ENCODE measurements at places on chromosomes 1 and 21.

- no peak for DNase-seq
These were observed 15.9 kb downstream of the GNAI3 start for GRCh38 chr1:109564194-109564878.

GRCh38 chr1:17113963-17114362, 5.3 kb downstream of the PADI2 start:
- no peak for DNase-seq

DNA sequence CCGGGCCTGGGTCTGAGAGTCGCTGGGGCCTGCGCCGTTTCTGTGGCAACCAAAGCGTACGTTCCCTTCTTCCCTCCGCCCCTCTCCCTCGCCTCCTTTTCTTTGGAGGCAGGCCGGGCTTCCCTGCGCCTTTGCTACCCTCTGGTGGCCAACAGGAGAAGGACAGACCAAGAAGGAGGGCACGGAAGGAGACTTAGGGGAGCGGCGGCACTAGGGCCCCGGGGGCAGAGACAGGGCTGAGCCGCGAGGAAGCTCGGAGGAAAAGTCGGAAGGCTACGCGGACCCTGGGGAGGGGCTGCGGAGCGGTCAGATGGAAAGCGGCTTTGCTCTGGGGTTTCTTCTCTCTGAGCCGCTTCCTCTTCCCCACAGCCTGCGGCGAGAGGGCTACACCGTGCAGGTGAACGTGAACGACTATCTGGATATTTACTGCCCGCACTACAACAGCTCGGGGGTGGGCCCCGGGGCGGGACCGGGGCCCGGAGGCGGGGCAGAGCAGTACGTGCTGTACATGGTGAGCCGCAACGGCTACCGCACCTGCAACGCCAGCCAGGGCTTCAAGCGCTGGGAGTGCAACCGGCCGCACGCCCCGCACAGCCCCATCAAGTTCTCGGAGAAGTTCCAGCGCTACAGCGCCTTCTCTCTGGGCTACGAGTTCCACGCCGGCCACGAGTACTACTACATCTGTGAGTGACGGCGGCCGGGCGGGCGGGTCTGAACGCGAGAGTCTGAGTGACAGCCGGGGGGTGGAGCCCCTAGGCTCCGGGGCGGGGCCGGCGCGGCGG, 6.3 kb downstream of the EFNA3 start:
- peak; percentile 92 for DNase-seq

DNA sequence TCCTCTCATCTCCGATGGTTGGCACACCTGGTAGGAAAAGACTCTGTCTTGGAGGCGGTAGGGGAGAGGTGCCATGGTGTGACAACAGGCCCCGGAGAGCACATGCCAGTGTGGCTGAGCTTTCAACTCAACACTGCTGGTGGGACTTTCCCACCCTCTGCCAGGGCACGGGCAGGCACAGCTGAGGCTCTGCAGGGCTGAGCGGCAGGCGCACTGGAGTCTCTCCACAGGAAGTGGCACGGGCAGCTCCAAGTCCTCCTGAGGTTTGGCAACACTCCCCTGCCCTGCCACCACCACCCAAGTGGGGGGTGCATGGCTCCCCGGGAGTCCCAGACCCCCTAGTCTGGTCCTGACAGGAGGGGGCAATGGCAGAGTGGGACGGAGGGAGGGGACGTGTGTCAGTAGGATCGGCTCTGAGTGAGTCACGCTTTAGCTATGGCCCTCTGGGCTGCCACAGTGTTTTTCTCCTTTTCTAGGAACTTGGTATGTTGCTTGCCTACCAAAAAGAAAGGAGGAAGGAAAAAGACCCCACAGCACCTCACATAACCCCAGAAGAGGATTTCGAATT, 27.3 kb upstream of the EVA1B start:
- DNase-seq, result peak; percentile 62

GRCh38 chr1:92291372-92291999, 7.3 kb downstream of the GLMN start:
- DNase-seq, result no peak

GRCh38 chr1:147586414-147586813, 45.1 kb downstream of the BCL9 start:
- no peak for DNase-seq

- DNase-seq, result no peak
These were observed 292.0 kb upstream of the ADAMTS5 start for GRCh38 chr21:27258742-27259448.

DNA sequence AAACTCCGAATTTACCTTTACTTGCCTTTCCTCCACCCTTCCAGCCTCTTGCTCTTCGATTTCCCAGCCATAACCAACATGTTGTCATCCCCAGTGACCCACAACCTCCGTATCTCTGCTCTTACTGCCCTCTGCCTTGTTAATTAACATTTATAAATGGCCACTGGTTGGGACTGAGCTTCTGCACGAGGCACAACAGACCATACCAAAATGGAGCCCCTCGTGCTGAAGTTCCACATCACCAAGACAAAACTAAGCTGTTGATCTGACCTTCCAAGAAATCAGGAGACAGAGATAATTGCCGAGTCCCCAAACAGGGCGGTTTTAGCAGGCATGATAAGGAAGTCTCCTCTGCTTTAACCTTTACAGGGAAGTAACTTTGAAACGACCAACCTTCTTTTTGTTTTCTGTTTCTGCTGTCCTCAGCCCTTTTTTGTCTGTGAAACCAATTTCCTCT, 71.9 kb downstream of the NMNAT2 start:
- DNase-seq, result no peak

DNA sequence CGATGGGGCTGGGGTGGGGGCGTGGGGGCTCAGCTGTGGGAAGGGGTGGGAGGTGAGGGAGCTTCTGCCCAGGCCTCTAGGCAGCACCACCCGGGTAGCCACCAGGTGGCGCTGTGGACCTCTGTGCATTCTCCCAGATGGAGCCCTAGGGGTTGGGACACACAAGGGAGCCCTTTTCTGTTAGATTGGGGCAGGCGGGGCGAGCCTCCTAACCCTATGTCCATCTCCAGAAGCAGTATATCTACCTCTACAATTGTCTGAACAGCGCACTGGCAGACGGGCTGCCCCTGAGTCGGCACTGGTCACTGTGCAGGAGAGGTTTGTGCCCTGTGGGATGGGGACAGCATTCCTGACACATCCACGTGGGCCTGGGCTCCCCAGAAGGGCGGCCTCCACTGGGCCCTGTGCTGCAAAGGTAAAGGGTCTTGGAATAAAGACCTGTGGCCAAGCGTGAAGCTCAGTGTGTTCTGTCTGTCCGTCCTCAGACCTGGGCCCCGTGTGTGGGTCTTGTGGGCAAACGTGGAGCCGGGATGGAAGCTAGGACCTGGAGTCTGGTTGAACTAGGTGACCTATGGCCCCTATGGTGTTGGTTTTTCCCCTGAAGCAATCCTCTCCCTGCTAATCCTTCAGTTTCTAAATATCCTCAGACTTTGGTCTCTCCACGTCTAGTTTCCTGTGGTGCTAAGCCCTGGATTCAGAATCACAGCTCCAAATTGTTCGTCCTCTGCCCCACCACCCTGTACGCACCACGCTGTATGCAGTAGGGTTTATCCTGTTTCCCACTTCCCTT, 4.4 kb upstream of the LGR6 start:
- DNase-seq, result peak; percentile 82

GRCh38 chr21:33402001-33402979, 923 bp upstream of the IFNGR2 start:
- peak; percentile 19 for DNase-seq

DNA sequence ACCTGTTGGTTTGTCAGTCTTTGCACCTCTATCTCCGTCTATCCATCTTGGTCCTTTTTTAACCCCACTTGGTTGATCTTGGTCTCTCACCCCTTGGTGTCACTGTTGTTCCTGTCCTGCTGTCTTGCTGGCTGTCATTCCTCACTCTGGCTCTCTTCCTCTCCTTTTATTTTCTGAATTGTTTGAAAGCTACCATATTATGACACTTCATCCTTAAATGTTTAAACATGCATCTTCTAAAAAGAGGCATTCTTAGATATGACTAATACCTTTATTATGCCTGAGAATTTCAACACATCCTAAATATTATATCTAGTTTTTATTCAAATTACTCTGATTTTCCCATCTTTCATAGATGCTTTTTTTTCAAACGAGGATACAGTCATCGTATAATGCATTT, 37.0 kb downstream of the BACH1 start:
- DNase-seq, result no peak

DNA sequence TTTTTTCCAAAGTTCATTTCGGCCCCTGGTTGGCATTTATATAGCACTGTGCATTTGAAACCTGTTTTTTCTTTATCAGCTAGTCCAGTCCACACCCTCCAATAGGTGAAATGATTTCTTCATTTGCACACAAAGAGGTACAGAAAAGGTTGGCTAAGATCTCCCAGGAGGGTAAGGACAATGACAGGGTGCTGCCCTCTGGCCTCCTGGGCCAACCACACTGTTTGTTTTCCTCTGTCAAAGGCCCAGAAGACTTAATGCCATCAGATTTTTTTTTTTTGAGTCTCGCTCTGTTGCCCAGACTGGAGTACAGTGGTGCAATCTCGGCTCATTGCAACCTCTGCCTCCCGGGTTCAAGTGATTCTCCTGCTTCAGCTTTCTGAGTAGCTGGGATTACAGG, 70.1 kb upstream of the EFHD2 start:
- no peak for DNase-seq

- no peak for DNase-seq
These were observed 24.4 kb downstream of the HS2ST1 start for GRCh38 chr1:86938855-86939254.

GRCh38 chr1:56200896-56201295, 378.5 kb downstream of the PLPP3 start:
- DNase-seq, result no peak

GRCh38 chr1:109391157-109391556, 6.6 kb downstream of the SORT1 start:
- DNase-seq, result no peak

- no peak for DNase-seq
These were observed 183.9 kb downstream of the C1orf94 start for GRCh38 chr1:34360574-34360973.

- DNase-seq, result no peak
These were observed 595 bp downstream of the AK2 start for GRCh38 chr1:33036051-33036525.

DNA sequence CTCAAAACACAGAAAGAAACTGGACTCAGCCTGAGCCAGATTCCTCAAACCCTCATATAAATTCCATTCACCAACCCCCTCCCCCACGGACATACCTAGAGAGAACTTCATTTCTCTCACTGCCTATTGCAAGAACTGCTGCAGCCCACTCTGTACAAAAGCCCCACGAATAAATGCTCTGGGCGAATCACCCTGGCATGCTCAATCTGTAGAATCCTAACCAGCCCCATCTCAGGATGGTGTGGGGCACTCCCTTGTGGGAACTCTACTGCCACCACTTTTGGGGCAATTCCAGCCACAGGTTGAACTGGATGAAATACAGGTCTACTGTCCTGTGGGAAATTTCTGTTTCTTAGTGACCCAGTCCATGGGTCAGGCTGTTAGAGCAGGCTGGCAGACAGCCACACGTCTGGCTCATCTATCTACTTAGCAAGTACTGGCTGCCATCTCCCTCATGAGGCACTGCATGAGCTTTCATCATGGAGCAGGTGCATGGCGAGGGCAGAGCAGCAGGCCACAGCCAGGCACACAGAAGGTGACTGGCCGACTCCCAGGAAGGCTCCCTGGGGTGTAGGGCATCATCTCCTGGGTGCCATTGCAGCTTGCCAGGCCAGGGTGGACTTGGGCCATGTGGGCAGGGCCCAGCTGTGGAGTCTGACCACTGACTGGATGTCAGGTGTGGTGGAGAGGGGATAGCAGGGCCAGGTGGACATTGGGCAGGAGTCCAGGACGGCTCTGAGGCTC, 1.6 kb upstream of the C1orf35 start:
- DNase-seq, result no peak

DNA sequence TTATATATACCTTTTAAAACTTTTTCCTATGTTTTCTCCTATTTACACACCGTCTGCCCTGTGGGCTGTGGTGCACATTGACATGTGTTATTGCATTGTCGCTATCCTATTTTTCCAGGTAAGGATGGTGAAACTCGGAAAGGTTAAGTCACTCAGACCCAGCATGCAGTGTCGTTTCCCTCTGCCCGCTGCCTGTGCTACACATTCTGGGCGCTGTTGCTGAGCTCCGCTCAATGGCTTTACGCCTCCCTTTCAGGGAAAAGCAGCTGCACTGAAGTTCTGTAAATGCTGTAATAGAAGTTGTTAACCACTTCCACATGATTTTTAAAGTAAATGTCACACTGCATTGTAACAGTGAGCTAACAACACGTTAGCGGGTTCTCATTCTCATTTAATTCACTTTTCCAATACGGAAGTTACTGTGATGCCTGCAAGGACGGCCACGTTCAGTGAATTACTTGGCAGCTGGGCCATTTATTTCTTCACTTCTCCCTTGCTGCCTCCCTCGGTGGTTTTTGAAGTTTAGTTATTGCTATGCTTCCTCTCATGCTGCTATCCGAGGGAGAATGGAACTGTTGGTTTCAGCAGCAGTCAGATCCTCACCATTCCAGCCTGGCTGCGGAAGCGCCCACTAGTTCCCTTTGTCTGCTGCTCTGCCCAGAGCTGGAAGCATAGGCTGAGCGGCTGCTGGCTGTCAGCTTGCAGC, 288.7 kb downstream of the SPATA17 start:
- no peak for DNase-seq

DNA sequence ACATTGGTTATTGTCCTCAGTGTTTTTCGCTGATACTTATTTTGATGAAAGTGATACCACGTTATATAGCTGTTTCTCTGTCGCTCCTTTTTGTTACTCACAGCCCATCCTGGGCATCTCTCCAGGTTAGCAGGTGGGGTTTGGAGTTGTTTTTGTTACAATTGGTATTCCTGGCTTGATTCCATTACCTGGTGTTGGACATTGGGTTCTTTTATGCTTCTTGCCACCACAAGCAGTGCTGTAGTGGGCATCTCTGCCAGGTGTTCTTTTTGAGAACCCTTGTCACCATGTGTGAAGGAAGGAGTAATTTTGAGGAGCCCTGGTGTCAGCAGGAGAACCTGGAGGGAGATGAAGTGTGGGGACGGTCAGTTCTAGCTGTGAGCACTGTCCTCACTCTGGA, 47.5 kb upstream of the PWP2 start:
- DNase-seq, result no peak

GRCh38 chr1:4153571-4153970, 253.5 kb upstream of the C1orf174 start:
- no peak for DNase-seq

DNA sequence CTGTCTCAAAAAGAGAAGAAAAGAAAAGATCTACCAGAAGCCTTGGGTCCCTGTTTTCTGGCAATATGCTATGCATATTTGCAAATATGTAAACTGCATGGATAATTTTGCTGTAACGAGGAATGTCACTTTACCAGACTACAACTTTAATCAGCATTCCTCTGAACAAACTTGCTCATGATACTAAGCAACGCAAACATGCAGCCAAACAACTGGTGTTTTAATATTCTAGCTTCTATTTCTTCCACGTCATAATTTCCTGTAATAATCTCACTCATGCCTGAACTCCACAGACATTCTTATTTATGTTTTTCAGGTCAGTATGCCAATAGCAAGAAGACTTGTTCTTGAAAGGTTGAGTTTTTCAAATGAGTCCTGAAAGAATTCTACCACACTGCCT, 114.1 kb downstream of the SIM2 start:
- no peak for DNase-seq

- no peak for DNase-seq
These were observed 119.2 kb downstream of the SYF2 start for GRCh38 chr1:25113086-25113485.

GRCh38 chr1:24254783-24255182, 64.4 kb upstream of the GRHL3 start:
- DNase-seq, result no peak

- peak; percentile 89 for DNase-seq
These were observed 67.8 kb downstream of the OBSCN start for GRCh38 chr1:228275430-228276173.

GRCh38 chr1:160255781-160256300, 6.5 kb downstream of the DCAF8 start:
- DNase-seq, result no peak
